ENCODE measurements at places on chromosomes 13 and 19.

DNA sequence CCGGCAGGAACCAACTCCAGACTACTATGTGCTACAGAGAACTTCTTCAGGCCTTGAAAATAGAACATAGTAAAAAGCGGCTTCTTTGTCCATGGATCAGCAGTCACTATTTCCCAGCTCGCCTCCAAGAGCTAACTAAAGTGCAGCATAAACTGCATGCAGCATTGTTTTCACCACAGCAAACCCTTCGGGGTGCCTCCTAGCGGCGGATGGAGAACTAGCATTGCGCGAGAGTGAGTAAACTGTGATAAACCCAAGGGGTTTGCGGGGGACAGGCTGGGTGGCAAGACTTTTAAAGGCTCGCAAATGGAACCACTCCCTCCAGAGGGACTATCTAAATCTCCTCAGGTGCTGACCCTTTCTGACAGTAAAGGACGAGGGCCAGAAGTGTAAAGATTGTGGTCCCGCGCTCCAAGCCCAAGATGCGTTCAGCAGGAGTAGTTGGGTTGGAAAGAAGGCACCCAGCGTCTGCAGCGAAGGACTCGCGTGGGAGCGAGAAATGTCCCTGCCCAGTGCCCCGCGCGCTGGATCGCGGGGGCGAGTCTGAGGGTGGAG, 21.5 kb upstream of the SGCG start:
- peak; percentile 15 for DNase-seq

GRCh38 chr19:4660181-4660791, 9.9 kb downstream of the MYDGF start:
- DNase-seq = no peak

- no peak for DNase-seq
Measured at GRCh38 chr13:93118081-93118615, 108.5 kb upstream of the GPC6 start.

DNA sequence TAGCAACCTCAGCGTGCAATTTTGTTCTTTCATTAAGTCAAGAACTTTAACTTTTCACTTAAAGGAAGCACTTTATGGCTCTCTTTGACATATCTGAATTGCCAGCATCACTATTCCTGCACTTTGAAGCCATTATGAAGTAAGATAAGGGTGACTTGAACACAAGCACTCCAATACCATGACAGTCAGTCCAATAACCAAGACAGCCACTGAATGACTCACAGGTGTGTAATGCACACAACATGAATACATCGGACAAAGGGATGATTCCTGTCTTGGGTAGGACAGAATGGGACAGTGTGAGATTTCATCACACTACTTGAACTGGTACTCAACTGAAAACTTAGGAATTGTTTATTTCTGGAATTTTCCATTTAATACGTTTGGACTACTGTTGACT, 233.7 kb upstream of the IPO5 start:
- DNase-seq = no peak

DNA sequence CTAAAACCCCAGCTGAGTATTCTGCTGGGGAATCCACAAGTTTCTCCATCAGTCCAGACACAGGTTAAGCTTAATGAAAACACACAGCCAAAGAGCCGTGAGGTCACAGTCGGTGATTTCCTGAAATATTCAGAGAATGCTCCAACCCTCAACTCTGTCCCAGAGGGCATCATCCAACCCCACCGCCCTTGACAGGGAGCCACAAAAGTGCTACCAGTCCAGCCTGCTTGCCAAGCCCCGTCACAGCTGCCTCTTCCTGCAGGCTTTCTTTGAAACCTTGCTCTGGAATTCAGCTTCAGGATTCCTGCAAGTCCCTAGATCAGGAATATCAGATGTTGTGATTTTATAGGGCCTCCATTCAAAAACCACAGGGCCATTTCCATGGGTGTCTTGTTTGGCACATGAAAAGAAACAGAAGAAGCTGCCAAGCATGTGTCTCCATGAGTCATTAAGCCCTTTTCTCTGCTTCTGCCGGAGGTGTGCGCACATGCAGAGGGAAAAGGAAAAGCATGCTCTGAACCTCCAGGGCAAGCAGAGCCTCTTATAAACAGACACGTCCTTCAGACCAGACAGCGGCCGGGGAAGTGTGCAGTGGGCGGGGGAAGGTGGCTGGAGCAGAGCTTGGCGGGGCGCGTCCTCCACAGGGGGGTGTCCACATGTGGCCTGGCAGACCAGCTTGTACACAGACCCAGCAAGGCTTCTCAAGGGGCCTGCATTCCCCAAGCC, 164.7 kb downstream of the KATNAL1 start:
- DNase-seq = no peak

DNA sequence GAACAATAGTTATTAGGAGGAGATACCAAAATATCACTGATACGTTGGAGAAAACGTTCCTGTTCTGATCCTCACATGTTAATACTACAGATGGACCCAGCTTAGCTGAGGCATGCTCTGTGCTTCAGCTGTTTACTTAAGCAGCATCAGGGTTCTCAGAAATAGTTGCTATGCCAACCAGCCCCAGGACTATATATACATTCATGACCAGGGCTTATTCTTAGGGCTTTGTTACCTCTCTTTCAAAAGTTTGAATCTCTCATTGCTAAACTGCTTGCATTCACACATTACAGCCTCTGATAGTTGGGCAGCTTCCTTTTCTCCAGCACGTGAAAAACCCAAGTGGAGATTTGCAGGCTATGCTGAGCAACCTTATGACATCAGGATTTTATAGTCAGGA, 800.4 kb downstream of the DIAPH3 start:
- no peak for DNase-seq

GRCh38 chr13:25819856-25820530, 231.8 kb downstream of the SHISA2 start:
- DNase-seq = no peak

GRCh38 chr13:48514793-48515192, 18.1 kb downstream of the RCBTB2 start:
- no peak for DNase-seq

- peak; percentile 83 for DNase-seq
Measured at GRCh38 chr19:17784201-17785008, 10.5 kb upstream of the B3GNT3 start.

GRCh38 chr13:92781965-92782690, 444.5 kb upstream of the GPC6 start:
- no peak for DNase-seq

- DNase-seq = no peak
Measured at GRCh38 chr19:275000-275399, 16.2 kb downstream of the PLPP2 start.

DNA sequence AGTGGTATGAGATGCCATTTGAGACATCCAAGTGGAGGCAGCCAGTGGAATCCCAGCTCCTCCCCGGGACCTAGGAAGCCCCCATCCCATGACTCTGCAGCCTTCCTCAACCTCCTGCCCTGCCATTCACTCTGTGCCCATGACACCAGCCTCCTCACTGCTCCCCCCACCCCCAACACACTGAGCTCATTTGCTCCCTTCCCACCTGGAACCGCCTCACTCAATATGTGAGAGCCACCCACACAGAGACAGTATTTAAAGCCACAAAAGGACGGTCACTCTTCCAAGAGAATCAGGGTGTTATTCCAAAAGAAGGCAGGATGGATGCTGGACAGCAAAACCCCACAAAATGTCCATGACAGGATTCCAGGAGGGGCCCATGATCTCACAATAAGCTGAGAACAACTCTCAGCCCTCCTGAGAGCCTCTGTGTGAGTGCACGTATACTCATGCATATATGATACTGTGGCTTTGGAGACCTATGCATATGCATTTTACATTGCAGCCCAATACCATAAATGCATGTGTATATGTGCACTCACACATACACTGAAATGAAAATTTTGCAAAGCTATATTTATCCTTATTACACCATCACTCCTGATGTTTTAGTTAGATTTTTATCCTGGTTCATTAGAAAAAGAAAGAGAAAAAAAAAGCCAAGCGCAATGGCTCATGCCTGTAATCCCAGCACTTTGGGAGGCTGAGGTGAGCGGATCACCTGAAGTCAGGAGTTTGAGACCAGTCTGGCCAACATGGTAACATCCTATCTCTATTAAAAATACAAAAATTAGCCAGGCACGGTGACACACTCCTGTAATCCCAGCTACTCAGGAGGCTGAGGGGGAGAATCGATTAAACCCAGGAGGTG, 10.8 kb upstream of the RANBP3 start:
- DNase-seq = no peak

DNA sequence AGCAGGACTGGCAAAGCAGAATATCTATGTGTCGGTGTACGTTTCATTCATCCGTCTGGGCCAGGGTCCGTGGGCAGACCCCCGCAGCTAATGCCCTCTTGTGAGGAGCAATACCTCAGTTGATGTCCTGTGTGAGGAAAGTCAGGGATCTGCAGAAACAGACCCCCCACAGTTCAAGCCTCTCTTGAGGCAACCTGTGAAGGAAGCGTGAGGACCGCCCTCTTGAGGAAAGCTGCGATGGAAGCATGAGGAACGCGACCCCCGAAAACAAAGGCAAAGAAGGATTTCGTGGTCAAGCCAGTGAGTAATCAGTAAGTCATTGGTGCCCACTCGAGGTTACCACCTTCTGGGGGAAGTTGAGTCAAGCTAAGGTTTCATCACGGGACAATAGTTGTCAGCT, 20.9 kb upstream of the ZNF83 start:
- DNase-seq = no peak

- no peak for DNase-seq
Measured at GRCh38 chr13:110006304-110006703, 219.9 kb upstream of the IRS2 start.

DNA sequence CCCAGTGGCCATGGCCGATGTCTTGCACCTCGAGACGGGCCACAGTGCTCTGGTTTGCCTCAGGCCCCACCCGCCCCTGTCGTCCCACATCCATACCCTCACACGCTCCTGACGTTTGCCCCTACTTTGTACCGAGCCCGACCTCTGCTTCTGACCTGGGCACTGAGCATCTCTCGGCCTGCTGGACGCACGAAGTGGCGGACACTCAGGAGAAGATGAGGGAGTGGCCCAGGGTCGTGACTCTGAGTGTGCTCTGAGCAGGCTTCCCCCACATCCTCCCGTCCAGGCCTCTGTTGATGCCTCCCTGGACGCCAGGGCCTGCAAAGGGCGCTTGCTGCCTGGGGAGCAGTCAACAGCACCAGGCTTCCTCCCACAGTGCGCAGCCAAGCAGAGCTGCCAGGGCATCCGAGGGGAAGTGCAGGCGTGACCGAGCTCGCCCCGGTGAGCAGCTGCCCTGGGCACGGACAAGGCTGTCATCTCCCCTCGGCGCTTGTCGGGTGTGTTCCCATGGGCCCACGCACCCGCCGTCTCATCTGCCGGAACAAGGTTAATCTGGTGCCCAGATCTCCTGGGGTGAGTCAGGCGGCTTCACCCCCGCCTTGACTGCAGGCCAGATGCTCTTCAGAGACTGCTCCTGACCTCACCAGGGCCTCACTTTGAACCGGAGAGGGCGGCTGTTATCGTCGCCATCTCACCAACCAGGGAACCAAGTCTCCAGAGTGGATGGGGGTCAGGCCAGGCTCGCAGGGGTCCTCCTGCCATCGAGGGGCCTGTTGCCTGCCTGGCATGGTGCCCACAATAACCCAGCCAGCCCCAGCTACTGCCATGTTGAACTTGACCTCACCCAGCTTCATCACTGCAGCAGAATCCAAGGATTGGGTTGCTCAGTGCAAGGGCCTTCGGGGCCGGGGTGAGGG, 27.2 kb downstream of the COMP start:
- DNase-seq = no peak

- no peak for DNase-seq
Measured at GRCh38 chr19:38252941-38253691, 3.1 kb downstream of the PPP1R14A start.

GRCh38 chr19:39167461-39168257, 29.1 kb upstream of the NCCRP1 start:
- no peak for DNase-seq

DNA sequence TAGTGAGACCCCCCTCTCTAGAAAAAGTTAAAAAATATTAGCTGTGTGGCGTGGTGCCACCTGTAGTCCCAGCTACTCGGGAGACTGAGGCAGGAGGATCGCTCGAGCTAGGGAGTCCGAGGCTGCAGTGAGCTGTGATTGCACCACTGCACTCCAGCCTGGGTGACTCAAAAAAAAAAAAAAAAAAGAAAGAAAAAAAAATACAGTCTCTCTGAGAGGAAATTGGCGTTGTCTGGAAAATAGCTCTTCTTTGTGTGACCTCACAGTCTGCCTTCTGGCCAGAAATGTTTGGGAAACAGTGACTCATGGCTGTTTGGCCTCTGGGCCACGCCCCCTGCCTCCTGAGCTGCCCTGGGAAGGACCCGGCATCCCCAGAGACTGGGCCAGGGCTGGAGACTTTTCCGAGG, 10.7 kb downstream of the MARCHF2 start:
- DNase-seq = no peak

DNA sequence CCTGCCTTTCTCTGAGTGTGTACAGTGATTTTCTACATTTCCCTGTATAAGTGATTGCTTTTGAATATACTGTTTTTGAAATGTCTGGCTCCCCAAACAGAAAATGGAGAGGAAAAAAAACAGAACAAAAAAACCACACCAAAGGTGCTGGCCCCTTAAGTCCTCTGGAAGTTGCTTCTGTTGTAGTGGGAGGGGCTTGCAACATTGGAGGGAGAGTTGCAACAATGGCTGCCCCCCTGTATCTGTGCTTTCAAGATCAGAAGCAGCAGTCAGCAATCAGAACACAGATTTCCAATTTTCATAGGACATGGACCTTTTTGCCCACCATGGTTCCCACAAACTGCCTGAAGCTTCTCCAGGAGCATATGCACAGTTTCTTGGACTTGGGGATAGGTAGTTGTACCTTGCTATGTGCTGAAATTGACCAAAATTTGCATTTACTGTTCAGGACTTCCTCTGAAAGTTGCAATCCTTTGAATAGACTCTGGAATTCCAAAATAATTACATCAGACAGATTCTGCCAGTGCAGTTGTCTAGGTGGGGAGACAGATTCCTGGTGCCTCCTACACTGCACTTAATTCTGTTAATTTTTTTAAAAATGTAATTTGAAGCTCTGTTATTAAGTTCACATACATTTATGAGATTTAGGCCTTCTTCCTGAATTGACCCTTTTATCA, 13.8 kb downstream of the BIVM start:
- DNase-seq = no peak
